ENCODE measurements at places on chromosomes 2 and 18.

DNA sequence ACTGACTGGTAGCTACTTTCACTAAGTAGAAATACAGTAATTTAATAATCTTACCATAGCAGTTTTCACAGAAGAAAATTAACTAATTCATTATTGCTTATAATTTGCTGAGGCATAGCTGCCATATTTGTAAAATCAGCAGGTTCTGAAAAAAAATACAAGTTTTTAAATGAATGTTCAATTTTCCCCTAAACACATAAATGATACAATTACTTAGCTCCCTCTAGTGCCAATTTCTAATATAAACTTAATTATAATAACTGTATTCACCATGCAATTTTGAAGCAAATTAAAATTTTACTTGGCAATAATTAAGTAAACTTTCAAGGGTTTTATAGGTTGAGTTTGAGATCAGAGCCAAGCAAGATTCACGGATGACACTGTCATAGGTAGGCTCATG is 1321.6 kb upstream of the ACVR2A start:
- DNase-seq = no peak

DNA sequence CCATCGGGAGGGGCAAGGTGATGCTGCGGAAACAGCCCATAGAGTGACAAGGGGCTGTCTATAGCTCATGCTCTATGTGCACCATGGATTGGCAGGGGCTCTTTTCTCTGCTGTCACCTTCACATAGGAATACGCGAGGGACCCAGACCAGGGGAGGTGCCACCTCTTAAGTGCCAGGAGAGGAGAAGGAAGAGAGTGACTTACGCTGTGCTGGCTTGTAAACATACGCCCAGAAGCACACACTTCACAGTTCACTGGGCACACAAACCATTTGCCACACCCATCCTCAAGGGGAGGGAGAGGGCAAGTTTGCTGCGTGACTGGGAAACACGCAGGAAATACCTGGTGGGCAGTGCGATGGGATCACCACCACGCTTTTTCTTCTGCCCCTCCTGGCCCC is 65.1 kb upstream of the GPR45 start:
- DNase-seq = no peak

DNA sequence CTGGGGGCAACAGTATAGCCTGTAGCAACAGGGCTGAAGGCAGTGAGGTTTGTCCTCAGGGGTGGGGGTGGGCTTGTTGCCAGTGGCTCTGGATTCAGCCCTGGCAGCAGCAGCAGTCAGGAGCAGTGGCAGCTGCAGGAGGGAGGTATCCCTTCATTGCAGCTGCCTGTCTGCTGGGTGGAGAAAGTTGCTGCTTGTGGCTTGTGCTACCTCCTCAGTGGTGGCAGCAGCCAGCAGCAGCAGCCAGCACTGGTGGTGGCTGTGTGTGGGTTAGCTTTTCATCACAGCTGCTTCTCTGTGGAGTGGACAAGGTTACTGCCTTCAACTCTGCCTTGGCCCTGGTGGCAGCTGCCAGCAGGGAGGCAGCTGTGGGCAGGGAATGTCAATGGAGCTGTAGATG is 94.9 kb downstream of the ARL6IP6 start:
- no peak for DNase-seq

DNA sequence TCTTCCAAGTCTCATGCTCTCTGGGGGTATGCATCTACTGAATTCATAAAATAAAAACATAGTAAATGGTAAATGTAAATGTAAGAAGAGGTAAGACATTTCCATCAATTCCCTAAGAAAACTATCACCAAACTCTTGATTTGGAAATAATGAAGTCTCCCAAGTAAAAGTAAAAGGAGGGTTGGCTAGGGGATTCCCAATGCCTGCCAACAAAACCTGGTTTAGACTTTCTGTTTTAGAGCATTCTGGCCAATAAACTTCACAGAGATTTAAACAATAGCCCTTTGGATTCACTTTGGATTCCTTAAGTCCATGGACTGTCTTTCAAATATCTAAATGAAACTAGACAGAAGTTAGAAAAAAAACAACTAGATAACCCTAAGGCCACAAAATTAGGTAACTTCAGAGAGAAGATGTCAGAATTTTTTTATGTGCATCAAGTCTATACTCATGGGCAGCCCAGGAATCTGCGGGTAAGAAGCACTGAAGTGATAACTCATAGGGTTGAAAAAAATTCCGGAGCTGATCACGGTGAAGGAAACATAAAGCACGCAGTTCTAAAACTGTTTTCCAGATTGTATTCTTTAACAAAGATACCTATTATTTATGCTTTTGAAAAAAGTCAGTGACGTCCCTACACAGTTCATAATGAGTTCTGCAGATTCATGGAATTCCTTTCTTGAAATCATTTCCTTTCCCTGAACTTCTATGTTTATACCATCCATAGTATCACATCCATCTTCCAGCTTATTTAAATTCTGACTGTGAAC is 263.6 kb downstream of the AFF3 start:
- DNase-seq = no peak

GRCh38 chr2:28415010-28415409 is 22.4 kb downstream of the FOSL2 start:
- no peak for DNase-seq

- DNase-seq = no peak
Measured at GRCh38 chr18:76098674-76099411, 396.2 kb downstream of the ZNF516 start.

DNA sequence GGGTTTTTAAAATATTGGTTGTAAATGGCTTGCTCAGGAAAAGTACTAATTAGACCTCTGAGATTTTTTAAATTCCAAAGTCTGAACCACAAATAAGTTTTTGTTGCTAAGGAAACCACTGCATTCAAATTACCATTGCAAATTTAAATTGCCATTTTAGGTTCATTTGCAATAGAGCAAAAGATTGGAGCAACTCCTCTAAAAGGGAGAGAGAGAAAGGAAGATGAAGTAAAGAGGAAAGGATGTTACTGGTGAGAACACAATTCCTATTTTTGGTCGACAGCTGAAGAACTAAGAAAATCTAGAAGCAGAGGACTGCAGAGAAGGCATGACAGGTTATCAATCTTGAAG is 74.9 kb downstream of the FOXI3 start:
- no peak for DNase-seq

- DNase-seq = no peak
Measured at GRCh38 chr2:198534756-198535155, 730.4 kb downstream of the PLCL1 start.
